Activated CD8-positive, alpha-beta T cell treated with anti-CD3 and anti-CD28 coated beads, Interleukin-2, amount 10 ng/mL, durations not matched to agents 7 days and 5 days (primary cell): ENCODE measurements at places on chromosomes 7 and 10.

DNA sequence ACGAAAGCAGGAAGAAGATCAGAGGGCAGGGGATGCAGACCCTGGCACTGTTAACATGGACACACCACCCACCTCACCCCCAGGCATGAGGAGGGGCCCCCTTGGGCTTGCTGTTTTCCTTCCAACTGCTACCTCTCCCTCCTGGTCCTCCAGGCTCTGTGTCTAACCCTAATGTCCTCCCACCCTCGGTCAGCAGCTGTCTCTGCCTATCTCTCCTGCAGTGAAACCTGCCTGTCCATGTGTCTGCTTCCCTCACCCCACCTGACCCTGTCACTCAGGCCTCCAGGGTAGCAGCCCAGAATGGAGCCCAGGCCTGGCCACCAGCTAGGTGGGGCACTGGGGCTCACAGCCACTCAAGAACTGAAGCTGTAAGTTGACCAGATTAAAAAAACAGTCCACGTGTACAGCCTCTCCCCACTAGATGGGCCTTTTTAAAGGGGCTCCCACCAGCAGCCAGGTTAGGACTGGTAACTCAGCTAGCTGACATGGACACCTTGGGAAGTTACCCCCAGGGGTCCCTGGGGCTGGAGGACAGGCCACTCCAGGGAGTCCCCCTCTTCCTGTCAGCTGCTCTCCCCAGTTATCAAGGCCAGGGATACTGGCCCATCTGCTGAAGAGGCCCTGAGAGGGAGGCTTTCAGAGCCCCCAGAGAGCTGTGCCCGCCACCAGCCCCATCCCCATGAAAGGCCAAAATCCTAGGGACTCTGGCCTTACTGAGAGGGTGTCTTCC is 1.5 kb downstream of the SMARCD3 start:
- H3K27ac ChIP-seq = no peak overlapping the region
- DNase-seq = no peak
- no peaks in the 10 kb centered on the region for H3K36me3 ChIP-seq
- peaks cover 50% of the 10 kb centered on the region for H3K27me3 ChIP-seq
- H3K4me1 ChIP-seq = peaks cover 47% of the 10 kb centered on the region
- H3K4me3 ChIP-seq = no peak overlapping the region

DNA sequence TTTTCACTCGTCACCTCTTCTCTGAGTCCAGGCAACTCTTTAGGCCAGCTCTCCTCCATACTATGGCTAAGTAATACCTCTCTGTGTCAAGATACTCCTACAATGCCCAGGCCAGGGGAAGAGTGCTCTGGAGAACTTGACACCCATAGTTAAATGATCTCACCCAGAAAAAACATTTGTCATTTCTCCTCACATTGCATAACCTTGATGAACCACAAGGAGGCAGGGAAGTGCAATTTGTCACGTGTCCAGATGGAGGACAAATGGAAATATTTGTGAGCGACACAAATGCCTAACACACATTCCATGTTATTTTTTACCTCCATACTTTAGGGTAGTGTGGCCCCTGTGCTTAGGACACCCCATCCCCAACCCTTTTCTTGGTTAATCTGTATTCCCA is 78.3 kb downstream of the HTR7 start:
- no peak for DNase-seq
- H3K4me1 ChIP-seq = no peaks in the 10 kb centered on the region
- no peaks in the 10 kb centered on the region for H3K36me3 ChIP-seq
- H3K4me3 ChIP-seq = no peak overlapping the region
- no peak overlapping the region for H3K27ac ChIP-seq

GRCh38 chr10:97849103-97849686 is 448 bp upstream of the GOLGA7B start:
- peaks cover 37% of the 10 kb centered on the region for H3K4me1 ChIP-seq
- no peaks in the 10 kb centered on the region for H3K27me3 ChIP-seq
- peak overlapping the region; percentile 83 for H3K27ac ChIP-seq
- H3K4me3 ChIP-seq = peak overlapping the region; percentile 78
- H3K36me3 ChIP-seq = peaks cover 6% of the 10 kb centered on the region

- H3K27me3 ChIP-seq = no peaks in the 10 kb centered on the region
- H3K36me3 ChIP-seq = no peaks in the 10 kb centered on the region
- no peak overlapping the region for H3K4me3 ChIP-seq
- no peak overlapping the region for H3K27ac ChIP-seq
These were observed 8.4 kb downstream of the AGAP3 start for GRCh38 chr7:151094675-151095074.

DNA sequence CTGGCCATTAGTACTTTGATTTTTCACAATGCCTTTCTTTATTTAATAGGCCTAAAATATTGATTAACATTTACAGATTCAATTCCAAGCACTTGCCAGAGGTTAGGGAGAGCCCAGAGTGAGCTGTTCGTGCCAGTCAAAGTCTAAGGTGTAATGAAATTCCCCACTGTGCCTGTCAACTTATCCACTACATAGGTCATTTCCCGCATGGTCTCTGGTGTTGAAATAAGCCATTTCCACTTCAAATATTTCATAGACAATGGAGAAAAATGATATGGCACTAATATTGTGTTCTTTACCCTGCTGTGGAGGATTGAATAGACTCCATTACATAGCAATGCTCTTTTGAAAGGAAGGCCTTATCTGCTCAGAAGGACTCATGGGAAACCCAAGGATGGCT is 978.1 kb upstream of the CELF2 start:
- no peak for DNase-seq
- H3K4me1 ChIP-seq = no peaks in the 10 kb centered on the region
- no peaks in the 10 kb centered on the region for H3K36me3 ChIP-seq
- no peak overlapping the region for H3K27ac ChIP-seq

DNA sequence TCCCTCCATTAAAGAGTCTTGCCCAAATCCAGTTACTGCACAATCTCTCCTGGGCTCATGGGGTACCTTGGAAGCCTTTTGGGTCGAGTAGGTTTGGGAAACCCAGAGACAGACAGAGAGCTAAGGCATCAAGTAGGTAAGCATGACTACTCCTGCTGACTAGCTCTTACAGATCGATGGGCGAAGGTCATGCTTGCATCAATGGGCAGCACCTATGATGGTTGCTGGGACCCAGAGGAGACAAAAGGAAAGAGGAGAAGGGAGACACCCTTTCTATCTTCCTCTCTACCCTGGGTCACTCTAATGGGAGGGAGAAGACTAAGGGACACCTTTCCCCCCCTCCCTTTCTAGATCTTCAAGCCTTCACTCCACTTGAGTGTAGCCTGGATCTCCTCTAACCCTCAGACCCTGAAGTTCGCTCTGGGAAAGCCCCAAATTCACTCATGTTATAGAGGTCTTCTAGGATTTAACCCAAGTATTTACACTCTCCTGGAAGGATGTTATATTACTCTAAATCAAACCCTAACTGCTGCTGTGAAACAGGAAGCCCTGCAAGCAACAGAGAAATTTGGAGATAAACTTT is 31.6 kb upstream of the ZNF746 start:
- H3K36me3 ChIP-seq = peaks cover 9% of the 10 kb centered on the region
- DNase-seq = no peak
- no peaks in the 10 kb centered on the region for H3K27me3 ChIP-seq
- H3K4me3 ChIP-seq = no peak overlapping the region
- H3K4me1 ChIP-seq = peaks cover 1% of the 10 kb centered on the region

- H3K4me1 ChIP-seq = peaks cover 6% of the 10 kb centered on the region
- no peaks in the 10 kb centered on the region for H3K36me3 ChIP-seq
- H3K27me3 ChIP-seq = no peaks in the 10 kb centered on the region
- H3K4me3 ChIP-seq = no peak overlapping the region
- no peak overlapping the region for H3K27ac ChIP-seq
These were observed 16.0 kb upstream of the ZNF33B start for GRCh38 chr10:42654419-42654818.

DNA sequence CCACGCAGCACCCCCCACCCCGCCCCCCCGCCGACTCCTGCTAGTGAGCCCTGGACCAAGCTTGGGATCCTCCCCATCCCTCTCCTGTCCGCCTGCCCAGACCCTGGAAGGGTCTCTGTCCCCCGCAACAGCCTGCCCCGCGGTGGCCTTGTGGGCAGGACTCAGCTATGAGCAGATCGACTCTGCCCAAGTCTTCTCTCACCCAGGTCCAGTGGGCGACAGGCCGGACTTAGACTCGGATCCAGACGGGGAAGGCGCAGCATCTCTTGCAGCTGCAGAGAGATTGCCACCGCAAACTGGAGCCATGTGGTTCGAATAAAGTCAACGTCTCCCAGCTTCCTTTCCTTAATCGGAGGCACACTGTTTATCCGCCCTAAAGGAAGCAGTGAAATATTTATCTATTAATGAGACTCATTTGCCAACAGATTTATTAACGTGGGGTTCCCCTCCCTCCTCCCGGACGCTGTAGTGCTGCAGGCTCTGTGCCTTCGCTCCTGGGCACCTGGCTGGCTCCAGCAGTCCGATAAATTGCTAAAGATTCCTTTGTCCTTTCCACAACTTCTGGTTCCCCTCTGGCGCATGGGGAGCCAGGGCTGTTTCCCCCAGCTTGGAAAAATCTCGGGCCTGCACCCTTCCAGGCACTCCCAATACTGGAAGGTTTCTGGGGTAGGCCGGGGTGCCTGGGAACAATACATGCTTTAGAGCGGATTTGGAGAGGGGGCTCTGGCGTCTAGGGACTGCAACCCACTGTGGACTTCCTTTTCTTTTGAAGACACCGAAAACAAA is 634 bp upstream of the HOXA7 start:
- peaks cover 25% of the 10 kb centered on the region for H3K4me1 ChIP-seq
- peaks cover 81% of the 10 kb centered on the region for H3K27me3 ChIP-seq
- H3K27ac ChIP-seq = peak overlapping the region; percentile 76

- no peaks in the 10 kb centered on the region for H3K27me3 ChIP-seq
- no peak overlapping the region for H3K4me3 ChIP-seq
- no peaks in the 10 kb centered on the region for H3K4me1 ChIP-seq
- no peak for DNase-seq
These were observed 62.1 kb downstream of the PKD1L1 start for GRCh38 chr7:47885987-47886811.

GRCh38 chr7:158573310-158573709 is 14.3 kb downstream of the PTPRN2 start:
- no peak overlapping the region for H3K4me3 ChIP-seq
- no peaks in the 10 kb centered on the region for H3K4me1 ChIP-seq
- peaks cover 16% of the 10 kb centered on the region for H3K27me3 ChIP-seq

GRCh38 chr10:121260377-121260776 is 337.9 kb downstream of the FGFR2 start:
- no peak overlapping the region for H3K27ac ChIP-seq
- no peaks in the 10 kb centered on the region for H3K36me3 ChIP-seq
- no peak overlapping the region for H3K4me3 ChIP-seq
- no peaks in the 10 kb centered on the region for H3K27me3 ChIP-seq

DNA sequence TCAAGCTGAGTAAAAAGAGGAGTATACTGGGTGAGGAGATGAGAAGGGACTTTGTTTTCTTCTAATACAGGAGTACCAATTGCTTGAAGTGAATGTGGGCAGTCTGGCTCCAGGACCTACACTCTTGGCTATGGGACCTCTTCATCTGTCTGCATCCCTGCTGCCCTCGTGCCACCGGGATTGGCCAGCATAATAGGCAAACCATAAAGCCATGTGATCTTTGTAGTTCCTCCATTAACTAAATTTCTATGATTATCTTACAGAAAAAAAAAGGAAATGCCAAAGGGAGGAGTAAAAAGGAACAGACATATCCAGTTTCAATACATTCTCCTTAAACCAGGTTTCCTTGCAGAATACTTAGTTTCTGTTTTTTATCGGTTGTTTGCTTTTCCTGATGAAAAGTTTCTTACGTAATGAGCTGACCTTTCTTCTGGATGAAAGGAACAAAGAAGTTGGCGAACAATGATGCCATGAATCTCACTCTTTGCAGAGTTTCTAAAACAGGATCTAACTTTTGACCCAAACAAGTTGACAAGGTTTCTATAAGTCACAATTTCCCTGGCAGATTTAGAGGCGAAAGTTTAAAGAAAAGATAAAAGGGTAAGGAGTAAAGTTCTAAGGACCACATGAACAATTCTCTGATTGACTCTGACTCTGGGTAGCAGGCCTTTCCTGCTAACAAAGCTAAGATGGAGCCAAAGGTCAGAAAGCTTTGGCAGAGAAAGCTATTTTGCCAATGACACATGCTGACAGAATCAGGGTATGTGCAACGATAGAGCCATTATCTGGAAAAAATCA is 54.1 kb downstream of the LAMB1 start:
- no peak overlapping the region for H3K4me3 ChIP-seq
- no peak overlapping the region for H3K27ac ChIP-seq
- no peaks in the 10 kb centered on the region for H3K4me1 ChIP-seq
- no peaks in the 10 kb centered on the region for H3K27me3 ChIP-seq

- H3K4me1 ChIP-seq = no peaks in the 10 kb centered on the region
- no peak overlapping the region for H3K27ac ChIP-seq
- H3K27me3 ChIP-seq = no peaks in the 10 kb centered on the region
- no peak for DNase-seq
These were observed 91.9 kb downstream of the ZWINT start for GRCh38 chr10:56269181-56269580.

GRCh38 chr7:110043519-110043918 is 1047.4 kb upstream of the LRRN3 start:
- no peak overlapping the region for H3K27ac ChIP-seq
- no peaks in the 10 kb centered on the region for H3K4me1 ChIP-seq
- no peaks in the 10 kb centered on the region for H3K36me3 ChIP-seq
- H3K4me3 ChIP-seq = no peak overlapping the region
- no peak for DNase-seq
- H3K27me3 ChIP-seq = no peaks in the 10 kb centered on the region

GRCh38 chr10:15744217-15744865 is 24.6 kb upstream of the ITGA8 start:
- DNase-seq = peak; percentile 64
- no peak overlapping the region for H3K27ac ChIP-seq
- H3K4me1 ChIP-seq = no peaks in the 10 kb centered on the region

DNA sequence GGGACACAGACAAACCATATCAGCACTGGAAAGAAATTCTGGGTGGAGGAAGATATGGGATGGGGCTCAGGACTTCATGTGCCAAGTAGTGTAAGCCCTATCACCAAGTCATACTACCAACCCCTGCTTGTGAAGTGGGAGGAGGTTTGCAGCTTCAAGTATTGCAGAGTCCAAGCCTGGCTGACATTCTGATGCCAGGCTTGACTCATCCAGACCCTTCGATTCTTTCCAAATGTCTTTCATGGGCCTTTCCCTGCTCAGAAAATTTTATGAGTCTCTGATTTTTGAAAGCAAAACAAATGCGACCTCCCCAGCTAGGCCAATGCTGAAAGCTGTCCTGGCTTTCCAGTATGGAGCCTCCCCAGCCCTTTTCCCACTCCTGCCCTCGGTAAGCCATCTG is 45.1 kb upstream of the SMNDC1 start:
- peaks cover 20% of the 10 kb centered on the region for H3K4me1 ChIP-seq
- no peak overlapping the region for H3K27ac ChIP-seq
- H3K36me3 ChIP-seq = no peaks in the 10 kb centered on the region
- H3K27me3 ChIP-seq = peaks cover 25% of the 10 kb centered on the region

GRCh38 chr10:3172081-3172445 is 519 bp downstream of the PITRM1 start:
- peaks cover 17% of the 10 kb centered on the region for H3K27me3 ChIP-seq
- H3K27ac ChIP-seq = peak overlapping the region; percentile 85
- no peak for DNase-seq
- peak overlapping the region; percentile 90 for H3K4me3 ChIP-seq
- peaks cover 14% of the 10 kb centered on the region for H3K4me1 ChIP-seq
- H3K36me3 ChIP-seq = peaks cover 25% of the 10 kb centered on the region

GRCh38 chr10:121096617-121097431 is 245.7 kb downstream of the WDR11 start:
- H3K36me3 ChIP-seq = no peaks in the 10 kb centered on the region
- H3K27me3 ChIP-seq = no peaks in the 10 kb centered on the region
- no peaks in the 10 kb centered on the region for H3K4me1 ChIP-seq
- no peak overlapping the region for H3K4me3 ChIP-seq
- no peak for DNase-seq
- no peak overlapping the region for H3K27ac ChIP-seq

GRCh38 chr7:55339033-55340000 is 25.8 kb upstream of the LANCL2 start:
- H3K4me3 ChIP-seq = no peak overlapping the region
- H3K4me1 ChIP-seq = no peaks in the 10 kb centered on the region
- no peak overlapping the region for H3K27ac ChIP-seq

GRCh38 chr7:111137296-111138192 is 46.6 kb downstream of the LRRN3 start:
- H3K4me3 ChIP-seq = peak overlapping the region; percentile 23
- H3K27ac ChIP-seq = peak overlapping the region; percentile 40
- DNase-seq = peak; percentile 32
- peaks cover 20% of the 10 kb centered on the region for H3K4me1 ChIP-seq
- no peaks in the 10 kb centered on the region for H3K27me3 ChIP-seq
